ENCODE measurements at places on chromosomes 4 and X. TPM values are rescaled to one million over a fixed set of nuclear protein-coding genes. Genes with fewer than 3 reads are reported as not detected.

DNA sequence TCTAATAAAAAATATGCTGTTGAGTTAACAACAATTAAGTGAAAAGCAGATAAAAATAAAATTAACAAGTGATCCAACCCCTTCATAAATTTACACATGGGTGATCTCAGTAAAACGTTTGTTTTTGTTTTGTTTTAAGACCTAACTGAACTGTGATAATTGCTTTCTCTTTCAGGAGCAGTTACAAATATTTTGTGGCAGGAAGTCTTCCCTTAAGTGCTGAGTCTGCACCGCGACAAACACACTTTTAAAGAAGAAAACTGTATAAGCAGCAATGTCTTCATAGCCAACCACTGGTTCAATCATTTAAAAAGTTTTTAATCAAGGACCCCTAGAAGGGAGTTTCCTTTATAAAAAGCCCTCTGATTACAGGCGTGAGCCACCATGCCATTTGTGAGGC lies 53.7 kb upstream of the NFKB1 start:
- peak; percentile 23 for DNase-seq

- no peak for DNase-seq
Measured at GRCh38 chr4:8289151-8289750, 19.7 kb downstream of the HTRA3 start.

GRCh38 chr4:179867300-179867878 lies 2375.8 kb upstream of the TENM3 start:
- DNase-seq = no peak

DNA sequence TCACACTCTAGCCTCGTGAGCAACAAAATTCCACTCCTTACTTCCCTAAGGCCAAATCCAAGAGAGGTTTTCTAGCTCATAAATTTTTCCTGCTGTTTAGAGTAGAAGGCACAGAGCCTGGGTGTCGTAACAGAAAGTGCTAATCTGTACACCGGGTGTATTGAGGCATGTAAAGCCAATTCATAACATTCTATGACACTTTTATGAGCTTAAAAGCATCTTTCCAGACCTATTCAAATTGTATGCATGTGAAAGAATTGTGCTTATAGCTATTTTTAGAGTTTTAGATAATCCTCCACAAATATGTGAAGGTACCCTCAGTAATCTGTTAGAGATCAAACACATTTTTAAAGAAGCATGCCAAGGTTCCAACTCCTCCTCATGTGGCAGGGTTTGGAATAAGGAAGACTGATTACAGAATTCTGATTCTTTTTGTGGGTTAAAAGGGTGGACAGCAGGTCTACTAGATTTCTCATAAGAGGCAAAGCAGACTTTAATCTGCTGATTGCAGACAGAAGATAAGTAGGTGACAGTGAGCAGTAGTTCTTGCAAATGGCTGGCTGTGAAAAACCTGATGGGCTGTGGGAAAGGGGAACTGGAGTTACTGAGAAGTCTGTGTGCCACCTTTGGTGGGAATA lies 25.5 kb upstream of the LRCH2 start:
- DNase-seq = peak; percentile 90

Gene TMEM128
- total RNA-seq = 26.7 TPM

GRCh38 chr4:16969696-16970135 lies 71.3 kb upstream of the LDB2 start:
- peak; percentile 62 for DNase-seq

GRCh38 chrX:71000139-71000538 lies 68.0 kb downstream of the SNX12 start:
- DNase-seq = no peak

GRCh38 chr4:163622379-163623035 lies 128.0 kb downstream of the TMA16 start:
- no peak for DNase-seq
